ENCODE measurements at places on chromosomes 6 and 20.

DNA sequence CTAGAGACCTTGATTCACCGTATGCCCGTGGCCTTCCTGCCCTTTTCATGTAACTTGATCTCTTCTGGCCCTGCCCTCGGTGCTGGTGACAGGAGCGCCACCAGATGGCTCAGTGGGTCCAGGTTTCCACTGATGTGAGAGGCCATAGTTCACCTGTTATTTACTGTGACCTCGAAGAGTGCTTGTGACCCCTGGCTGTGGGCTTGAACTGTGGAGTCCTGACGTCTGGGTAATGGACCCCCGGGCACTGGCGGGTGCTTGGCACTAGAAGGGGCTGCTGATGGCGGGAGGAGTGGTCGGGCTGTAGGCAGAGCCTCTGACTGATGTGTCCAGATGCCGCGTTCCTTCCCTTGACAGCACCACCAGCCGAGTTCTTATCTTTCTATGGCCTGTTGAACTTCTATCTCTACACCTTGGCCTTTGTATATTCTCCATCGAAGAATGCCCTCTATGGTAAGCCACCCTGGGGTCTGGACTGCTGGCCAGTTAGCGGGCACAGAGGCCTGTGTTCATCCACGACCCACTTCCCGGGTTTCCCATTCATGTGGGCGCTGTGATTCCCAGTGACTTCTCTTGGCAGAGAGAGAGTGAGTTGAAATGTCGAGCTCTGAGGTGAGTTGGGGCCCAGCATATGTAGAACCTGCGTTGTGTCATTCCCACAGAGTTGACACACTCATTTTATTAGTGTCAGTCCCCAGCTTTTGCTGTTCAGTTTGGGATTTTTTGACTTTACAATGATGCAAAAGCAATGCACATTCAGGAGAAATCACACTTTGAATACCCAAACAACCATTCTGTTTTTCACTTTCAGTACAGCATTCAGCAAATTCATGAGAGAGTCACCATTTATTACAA, 14.9 kb downstream of the DYNLT1 start:
- DNase-seq: no peak

- no peak for DNase-seq
Measured at GRCh38 chr6:116629563-116629981, 13.3 kb downstream of the RSPH4A start.

GRCh38 chr6:63395381-63395780, 75.6 kb upstream of the LGSN start:
- DNase-seq: no peak

DNA sequence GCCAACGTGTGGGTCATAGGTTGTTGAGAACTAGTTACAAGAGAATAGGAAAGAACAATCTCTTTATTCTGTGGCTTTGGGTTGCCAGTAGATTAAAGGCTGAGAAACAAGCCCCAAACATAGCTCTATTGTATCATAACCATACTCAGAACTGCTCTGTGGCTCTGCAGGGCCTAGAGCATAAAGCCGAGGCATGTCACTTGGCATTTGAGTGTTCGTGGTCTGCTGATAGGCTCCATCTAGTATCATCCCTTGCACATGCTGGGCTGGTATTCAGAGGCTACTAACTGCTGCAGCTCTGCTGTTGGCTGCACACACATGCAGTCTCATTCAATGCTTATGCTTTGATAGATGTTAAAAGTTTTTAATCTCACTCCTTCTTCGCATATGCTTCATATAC, 157.9 kb downstream of the OGFRL1 start:
- DNase-seq: no peak

DNA sequence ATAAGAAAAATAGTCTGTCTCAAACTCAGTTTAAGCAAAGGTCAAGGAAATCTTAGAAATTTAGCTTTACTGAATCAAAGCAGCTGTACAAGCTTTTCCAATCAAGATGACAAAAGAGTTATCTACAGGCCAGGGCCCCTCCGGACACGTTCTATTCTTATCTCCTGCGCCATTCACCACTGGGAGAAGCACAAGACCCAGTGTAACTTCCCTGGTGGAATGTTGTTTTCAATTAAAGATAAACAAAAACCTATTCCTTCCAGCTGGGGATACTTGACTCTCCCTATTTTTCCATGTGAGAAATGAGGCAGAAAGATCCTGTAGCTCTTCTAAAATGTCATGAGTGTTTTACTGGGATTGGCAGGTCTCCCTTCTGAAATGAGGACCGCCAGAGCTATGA, 123.3 kb downstream of the TBX18 start:
- no peak for DNase-seq

- DNase-seq: no peak
Measured at GRCh38 chr20:25076201-25076600, 5.7 kb downstream of the VSX1 start.

- DNase-seq: no peak
Measured at GRCh38 chr6:96608074-96608473, 45.1 kb downstream of the FHL5 start.

DNA sequence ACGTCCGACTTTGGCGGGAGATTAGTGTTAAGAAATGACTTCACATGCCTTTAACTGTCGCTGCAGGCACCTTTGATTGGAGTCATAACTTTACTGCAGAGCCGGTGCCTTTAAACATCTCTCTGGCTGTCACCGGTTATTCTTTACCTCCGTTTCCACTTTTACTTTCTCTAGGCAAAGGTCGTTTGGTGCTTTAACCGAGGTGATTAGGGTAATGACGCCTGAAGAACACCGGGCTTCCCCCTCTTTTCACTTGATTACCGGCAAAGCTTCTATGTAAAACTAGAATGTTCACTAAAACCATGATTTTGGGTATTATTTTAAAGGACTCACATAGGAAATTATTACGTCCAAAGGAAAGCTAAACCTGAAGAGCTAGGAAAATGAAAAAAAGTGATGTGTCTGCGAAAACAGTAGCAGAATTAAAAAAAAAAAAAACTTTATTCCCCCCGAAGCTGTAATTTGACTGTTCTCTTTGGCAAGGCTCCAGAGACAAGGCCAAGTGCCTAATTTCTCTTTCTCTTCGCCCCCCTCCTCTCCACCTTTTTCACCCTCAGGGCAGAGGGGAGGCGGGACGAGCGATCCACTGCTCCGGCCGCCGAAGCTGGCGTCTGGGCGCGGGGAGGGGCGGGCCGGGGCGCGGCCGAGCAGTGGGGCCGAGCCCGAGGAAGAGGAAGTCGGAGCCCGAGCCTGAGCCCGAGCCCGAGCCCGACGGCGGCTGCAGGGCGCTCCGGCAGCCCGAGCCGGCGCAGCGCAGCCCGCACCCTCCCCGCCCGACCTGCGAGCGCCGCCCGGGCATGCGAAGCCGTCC, at the start of gene PLEKHG1:
Gene PLEKHG1, plus strand, starts transcription at position 687 of the 811 bp plus-strand sequence. CDS start 133,797 bp downstream, outside the sequence.
- peak; percentile 38 for DNase-seq

GRCh38 chr6:53618219-53618618, 47.3 kb downstream of the KLHL31 start:
- DNase-seq: no peak

GRCh38 chr20:51128198-51128597, 105.3 kb upstream of the KCNG1 start:
- DNase-seq: no peak

GRCh38 chr20:34876406-34877282, at the start of gene ACSS2:
Gene ACSS2 (plus strand): TSS chr20:34876612. CDS start chr20:34876646, 34 bp downstream.
- peak; percentile 98 for DNase-seq

- no peak for DNase-seq
Measured at GRCh38 chr6:166561771-166562359, 24.6 kb downstream of the RAMACL start.

DNA sequence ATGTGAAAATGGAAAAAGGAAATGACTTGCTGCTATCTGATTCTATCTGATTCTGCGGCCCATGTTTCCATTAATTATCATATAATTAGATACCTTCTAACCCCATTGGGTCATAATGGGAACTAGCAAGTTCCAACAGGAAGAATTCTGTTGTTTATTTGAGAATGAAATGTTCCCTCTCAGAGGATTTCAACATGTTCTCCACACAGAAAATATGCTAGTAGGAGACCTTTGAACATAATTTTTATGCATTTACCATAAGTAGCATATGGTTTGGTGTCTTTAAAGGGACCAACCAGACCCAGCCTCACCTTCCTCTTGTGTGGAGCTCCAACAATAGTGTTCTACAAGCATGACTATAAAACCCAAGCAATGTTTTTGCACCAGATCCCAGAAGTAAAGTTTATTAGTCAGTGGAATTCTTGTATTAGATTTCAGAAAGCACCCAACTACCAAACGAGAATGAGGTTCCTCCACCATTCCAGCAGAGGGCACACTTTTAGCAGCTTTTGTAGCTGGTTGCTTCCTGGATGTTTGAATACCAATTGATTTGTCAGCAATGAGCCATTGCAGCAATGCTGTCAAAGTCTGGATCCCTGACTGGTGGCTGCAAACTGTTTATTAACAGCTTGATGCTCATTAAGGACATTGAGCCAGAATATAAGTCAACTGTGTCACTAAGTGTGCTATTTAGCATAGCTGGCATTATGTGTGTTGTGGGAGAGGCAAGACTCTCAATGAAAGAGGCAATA, 143.6 kb upstream of the GJE1 start:
- peak; percentile 2 for DNase-seq

- no peak for DNase-seq
Measured at GRCh38 chr20:41331731-41332130, 8.9 kb upstream of the LPIN3 start.

GRCh38 chr6:81752921-81753710, 635 bp upstream of the TENT5A start:
- DNase-seq: peak; percentile 34

DNA sequence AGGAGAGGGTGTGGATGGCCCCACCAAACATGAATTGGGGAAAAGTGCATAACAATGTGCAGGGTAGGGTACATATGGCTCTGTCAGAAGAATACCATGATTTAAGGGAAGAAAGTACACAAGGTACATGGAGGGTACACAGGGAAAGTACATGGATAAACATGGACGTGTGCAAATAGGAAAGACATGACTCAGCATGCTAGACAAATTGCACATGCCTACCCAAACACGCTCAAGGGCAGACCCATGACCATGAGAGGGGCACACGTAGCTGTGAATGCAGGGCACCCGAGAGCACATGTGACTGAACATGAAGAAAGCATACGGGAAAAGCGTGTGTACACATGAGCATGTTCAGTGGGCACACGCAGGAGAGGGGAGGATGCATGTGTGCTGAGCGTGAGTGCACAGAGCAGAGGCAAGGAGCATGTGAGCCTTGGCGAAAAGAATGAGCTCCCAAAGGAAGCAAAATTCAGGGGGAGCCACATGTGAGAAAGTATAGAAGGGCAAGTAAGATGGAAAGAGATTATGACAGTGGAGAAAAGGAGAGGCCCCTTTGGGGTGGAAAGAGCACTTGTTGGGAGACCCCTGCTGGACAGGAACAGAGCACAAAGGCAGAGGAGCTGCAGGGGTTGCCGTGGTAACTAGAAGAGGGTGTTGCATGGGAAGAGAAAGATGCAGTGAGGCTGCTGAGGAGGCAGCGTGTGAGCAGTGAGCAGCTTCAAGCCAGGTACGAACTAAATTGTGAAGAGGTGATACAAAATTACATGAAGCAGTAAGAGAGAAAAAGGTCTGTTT, 17.8 kb downstream of the OR2H2 start:
- DNase-seq: no peak

- no peak for DNase-seq
Measured at GRCh38 chr6:122063761-122064160, 335.7 kb upstream of the HSF2 start.

- DNase-seq: no peak
Measured at GRCh38 chr6:106727480-106728149, 98.2 kb downstream of the QRSL1 start.

GRCh38 chr20:3275064-3275935, 36.3 kb upstream of the SLC4A11 start:
- no peak for DNase-seq

GRCh38 chr6:158552055-158552795, 7.7 kb upstream of the TMEM181 start:
- no peak for DNase-seq

GRCh38 chr20:20425823-20426654, 58.1 kb downstream of the INSM1 start:
- no peak for DNase-seq

GRCh38 chr6:26020329-26021000, 57.9 kb downstream of the TRIM38 start:
- DNase-seq: peak; percentile 68

Data from T-helper 9 cell (primary cell).